HS-27A (cell line): ENCODE measurements at places on chromosomes 11 and 22.

DNA sequence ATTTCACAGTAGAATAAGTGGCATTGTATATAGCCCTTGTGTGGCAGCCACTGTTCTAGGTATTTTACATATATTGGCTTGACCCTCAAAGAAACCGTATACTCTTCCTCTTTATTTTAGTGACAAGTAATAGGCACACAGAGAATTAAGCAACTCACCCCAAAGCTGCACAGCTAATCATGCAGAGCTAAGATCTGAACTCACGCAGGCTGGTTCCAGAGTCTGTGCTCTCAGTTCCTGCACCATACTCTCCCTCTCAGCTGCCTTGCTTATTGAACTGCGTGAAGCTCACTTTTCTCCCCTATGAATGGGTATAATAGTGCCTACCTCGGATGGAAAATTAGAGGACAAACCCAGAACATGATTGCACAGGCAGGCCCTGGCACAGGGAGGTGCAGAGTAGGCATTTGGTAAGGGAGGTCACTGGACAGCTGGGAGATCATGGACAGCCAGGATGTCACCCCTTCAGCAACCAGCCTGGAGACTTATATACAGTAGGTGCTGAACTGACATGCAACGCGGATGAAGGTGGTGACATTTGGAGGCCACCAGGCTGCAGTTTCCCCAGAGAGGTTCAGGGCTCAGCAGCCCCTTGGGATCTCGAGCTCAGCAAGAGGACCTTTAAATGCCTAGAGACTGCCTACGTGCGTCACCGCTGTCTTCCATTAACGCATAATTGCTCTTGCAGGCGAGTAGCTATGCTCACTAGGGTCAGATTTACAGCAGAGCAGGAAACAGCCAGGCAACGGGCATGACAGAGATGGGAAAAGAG is 78.4 kb upstream of the TP53I11 start:
- DNase-seq: no peak

- DNase-seq: no peak
Measured at GRCh38 chr11:116595305-116595880, 177.4 kb downstream of the BUD13 start.

DNA sequence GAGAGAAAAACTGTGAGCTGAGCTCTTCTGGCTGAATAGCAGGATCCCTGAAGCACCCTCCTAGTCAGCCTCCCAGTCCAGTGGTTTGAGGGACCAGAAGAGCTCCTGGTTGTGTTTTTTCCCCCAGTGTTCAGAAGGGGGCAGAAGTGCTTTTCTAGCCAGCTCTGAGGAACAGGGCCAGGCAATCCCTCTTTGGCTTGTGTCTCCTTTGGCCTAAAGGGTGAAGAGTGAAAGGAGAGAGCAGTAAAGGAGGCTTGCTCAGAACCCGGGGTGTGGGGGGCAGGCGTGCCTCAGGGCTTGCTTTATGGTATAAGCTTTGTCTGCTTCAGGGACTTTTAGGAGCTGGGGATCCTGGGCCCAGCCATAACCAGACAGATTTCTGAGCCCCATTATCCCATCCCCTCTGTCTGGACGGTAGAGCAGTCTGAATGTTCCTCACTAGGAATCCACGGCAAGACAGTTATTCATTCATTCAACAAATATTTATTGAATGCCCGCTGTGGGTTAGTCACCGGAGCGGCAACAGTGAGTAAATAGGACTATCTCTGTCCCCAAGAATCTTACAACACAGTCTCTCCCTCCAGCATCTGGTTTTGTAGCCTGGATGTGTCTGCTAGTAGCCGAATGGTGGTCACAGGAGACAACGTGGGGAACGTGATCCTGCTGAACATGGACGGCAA is 14.5 kb downstream of the ACP2 start:
- DNase-seq: peak; percentile 54

- no peak for DNase-seq
Measured at GRCh38 chr22:29145321-29146072, 60.2 kb upstream of the EMID1 start.
